CD4-positive, alpha-beta T cell treated with Interleukin-10 for 1 hour (primary cell): ENCODE measurements at places on chromosomes 5 and 9.

DNA sequence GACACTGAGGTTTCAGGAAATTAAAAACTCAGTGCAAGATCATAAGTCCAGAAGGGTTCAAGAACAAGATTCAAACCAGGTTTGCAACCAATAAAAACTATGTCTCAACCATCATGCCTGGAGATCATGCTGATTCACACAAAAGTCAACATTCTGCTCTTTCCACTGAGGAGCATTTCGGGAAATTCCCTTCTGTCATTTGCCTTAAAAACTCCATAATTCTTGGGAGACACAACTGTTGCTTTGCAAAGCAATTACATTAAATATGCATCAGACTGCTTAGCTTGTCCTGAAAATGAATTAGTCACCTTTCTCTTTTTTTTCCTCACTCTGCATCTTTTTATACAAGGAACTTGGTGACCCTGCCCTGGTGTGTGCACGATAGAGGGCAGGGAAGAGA, 275.9 kb upstream of the ZNF462 start:
- no peak for DNase-seq

DNA sequence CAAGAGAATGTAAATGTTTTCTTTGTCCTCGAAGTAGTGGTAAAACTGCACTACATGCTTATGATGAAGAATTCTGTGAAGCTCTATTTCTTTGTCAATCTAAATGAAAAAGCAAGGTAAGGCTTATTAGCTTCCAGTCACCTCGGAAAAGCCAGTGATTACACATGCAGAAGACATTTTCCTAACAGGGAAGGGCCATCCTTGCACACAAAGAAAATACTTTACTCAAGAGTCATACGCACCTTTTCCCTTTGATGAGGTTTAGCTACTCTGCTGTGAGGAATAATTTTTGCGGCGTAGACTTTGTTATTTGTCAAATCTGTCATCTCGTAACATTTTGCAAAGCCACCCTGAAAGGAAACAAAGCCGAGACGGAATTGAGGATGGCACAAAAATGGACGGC, 1.1 kb downstream of the PLK2 start:
- peak; percentile 15 for DNase-seq

GRCh38 chr5:72703876-72704275, 112.6 kb upstream of the TNPO1 start:
- DNase-seq, result no peak

DNA sequence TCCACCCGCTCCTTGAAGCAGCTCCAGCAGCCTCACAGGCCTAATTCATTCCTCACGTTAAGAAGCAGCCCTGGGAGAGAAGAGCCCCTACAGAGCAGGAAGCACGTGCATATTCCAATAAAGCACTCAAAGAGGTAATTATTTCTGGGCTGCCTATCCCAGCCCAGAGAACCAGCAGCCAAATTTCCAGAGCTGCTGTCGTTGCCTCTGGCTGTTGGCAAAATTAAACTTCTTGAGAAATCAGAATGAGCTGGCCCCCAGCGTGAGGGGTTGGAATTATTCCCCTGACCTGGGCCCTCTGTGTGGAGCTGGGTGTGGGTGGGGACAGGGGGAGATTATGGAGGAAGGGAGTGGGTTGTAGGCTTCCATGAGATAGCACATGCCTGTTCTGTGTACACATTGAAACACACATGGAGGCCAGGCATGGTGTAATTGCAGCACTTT, 86.8 kb upstream of the HSPA9 start:
- DNase-seq, result no peak

DNA sequence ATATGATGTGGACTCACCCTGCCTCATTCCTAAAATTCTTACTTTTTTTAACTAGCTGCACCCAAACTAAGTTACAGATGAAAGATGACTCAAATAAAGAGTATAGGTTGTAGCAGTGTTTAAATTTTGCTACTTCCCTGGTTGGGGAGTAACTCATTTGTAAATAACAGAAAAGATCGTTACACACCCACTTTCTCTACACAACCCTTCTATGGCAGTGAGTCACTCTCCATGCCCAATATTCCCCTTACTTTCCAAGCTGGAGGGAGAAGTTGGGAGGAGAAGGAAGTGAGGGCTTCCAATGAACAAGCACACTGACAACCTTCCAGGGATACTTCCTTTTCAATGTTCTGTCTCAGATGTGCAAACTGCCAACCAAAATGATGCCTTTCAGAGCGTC, 1.9 kb downstream of the RASEF start:
- no peak for DNase-seq

- DNase-seq, result no peak
Measured at GRCh38 chr5:181170996-181171395, 23.6 kb downstream of the OR2V2 start.

GRCh38 chr5:16744164-16744880, 127.5 kb upstream of the RETREG1 start:
- no peak for DNase-seq

DNA sequence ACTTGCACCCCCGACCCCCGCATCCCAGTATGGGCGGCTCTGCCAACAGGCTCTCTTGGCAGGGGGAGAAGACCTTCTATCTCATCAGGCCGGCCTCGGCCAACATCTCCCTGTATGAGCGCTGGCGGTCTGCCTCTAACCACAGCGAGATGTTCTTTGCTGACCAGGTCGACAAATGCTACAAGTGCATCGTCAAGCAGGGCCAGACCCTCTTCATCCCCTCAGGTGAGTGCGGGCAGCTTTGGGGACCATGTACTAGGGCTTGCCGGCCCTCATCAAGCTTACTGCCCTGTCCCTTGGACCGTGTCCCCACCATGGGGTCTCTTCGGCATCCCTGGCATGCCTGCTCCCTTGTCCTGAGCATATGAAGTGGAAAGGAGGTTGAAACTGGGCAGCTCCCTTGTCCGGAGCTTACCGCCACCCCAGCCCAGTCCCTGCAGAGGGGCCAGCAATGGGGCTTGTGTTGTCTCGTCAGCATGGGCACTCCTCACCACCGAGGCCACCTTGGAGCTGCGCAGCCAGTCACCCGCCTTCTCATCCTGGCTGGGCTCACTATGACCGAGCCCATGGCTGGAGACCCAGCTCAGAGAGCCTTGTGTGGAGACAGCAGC, 78.1 kb downstream of the PHF2 start:
- no peak for DNase-seq

GRCh38 chr5:108681079-108681921, 66.4 kb upstream of the FER start:
- peak; percentile 51 for DNase-seq

DNA sequence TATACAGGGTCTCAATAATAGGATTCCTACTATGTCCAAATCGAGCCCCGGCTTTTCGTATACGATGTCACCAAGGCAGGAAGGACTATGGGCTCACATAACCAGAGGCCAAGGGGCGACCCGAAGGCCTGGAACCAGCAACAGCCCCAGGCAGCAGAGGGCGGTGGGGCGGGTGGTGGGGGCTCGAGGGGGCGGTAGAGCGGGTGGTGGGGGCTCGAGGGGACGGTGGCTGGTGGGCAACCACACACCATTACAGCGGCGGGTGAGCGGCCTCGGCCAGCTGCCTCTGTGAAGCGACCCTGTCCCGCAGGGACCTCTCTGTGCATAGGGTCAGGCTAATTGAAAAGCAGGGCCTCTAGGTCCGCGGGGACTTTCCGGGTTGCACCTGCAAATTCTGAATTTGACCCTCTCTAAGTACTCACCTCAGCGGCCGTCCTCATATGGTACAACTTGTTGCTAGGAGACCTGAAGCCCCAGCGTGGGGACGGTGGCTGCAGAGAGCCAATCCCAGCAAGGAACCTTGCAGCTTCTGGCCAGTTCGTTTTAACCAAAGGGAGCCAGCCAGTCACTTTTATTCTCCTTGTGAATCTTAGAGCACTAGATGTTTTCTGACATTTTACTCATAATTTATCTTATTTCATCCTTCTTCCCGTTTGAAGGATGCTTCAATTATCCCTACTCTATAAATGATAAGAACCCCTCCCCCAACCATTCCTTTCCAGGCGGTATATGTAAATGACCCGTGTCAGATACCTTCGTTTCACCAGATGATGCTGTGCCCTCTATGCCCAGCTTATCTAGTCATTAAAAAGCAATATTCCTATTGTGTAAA, at the start of gene NME5:
Gene NME5 (minus strand): TSS at position 480 of the 832 bp plus-strand sequence. CDS start 648 bp downstream, outside the sequence.
- no peak for DNase-seq

DNA sequence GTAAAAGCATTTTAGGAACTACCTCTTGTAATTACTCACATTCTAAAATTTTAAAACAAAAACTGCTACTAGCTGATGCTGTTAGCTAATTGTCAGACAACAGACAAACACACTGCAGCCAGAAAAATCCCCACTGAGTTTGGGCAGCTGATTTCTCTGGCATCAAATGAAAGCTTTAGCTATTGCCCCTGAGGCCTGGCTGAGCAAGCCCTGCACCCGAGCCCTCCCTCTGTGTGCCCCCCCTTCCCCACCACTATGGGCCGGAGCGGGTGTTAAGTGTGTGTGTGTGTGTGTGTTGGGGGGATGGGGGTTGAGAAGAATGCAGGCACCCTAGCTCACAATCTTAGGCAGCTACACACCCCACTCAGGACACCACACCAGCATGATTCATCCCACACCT, 2.4 kb downstream of the NEUROG1 start:
- no peak for DNase-seq

GRCh38 chr5:156094001-156094400, 233.0 kb upstream of the SGCD start:
- no peak for DNase-seq

DNA sequence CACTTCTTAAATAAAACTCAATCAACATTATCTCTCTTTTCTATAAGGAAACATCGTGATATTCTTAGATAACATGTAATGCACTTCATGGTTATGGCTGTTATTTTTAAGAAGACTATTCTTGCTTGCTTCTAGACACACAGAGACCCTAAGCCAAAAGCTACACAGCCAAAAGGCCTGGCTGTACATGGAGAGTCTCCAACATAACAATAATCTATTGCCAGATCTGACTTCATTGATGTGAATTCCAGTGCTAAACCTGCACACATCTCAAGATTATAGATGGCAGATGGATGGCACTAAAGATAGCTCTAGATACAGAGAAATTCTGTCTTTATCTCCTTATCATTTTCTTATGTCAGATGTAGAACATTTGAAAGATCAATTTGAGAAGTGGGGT, 811.6 kb upstream of the ZNF608 start:
- DNase-seq, result no peak

DNA sequence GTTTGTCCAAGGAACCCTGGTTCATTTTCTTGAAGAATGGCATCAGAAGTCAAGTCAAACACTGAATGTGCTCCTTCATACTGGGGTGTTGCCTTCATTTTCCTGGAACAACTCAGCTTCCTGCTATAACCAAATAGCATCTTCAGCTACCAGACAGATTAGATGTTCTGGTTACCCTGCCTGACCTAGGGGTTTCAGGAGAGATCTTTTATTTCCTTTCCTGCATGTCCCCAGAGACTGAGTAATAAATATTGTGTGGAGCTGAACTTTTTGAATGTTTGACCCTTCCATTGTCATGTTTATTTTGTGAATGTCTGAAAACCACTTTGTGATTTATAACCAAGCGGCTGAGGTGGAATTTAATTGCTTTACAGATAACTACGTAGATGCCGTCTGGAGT, 147.1 kb downstream of the IRX1 start:
- DNase-seq, result no peak

GRCh38 chr5:110968246-110969005, 103.1 kb upstream of the TSLP start:
- DNase-seq, result no peak

DNA sequence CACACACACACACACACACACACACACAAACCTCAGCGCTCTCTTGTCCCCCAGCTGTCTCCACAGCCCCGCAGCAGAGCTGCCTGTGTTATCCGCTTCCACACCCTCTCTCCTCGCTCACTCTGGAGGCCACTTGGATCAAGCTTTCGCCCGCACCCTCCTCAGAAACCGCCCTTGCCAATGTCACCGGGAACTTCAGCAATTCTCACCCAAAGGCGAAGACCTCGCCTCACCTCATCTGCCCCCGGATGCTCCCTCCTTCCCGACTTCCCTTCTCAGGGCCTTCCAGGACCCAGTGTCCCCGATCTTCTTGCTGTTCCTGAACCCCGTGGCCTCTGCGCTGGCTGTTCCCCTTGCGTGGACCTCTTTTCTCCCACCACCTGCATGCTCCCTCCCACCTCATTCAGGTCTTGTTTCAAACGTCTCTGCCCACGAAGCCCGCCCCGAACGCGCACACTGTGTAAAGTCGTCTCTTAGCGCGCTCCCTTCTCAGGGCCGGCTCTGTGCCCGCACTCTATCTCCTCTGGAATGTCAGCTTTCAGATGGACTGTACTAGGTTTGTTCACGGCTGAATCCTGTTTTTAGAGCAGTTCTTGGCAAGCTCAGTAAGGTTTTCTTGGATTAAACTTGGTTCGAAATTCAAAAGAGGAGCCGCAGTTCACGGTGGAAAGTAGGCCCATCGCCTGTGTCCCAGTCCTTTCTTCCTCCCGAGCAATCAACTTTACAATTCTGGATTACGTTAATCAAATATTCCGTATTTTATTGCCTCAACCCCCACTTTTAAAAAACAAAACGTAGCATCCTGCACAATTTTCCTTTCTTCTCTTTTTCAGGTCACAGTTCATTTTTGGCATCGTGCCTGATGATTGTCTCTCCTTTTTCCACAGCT, 1.0 kb upstream of the TRIM7 start:
- DNase-seq, result peak; percentile 32

- no peak for DNase-seq
Measured at GRCh38 chr9:77015327-77016048, 4.0 kb upstream of the FOXB2 start.

DNA sequence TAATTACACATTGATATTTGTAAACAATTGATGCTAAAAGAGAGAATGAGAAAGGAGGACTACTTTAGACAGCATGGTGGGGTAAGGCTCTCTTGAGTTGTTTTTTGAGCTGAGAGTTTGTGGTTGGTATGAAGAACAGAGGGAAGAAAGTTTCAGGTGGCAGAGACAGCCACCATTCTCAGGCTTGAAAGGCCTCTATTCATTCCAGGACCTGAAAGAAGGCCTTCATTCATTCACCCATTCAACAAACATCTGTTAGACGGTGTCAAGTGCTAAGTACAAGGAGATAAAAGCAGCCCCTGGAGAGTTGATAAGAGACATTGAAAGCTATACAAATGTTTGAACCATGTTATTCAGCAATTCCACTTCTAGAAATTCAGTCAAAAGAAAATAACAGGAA, 21.7 kb upstream of the ADAM19 start:
- DNase-seq, result no peak

- DNase-seq, result no peak
Measured at GRCh38 chr5:150548123-150548522, 40.2 kb downstream of the NDST1 start.

GRCh38 chr9:107809871-107810460, 320.4 kb upstream of the KLF4 start:
- no peak for DNase-seq

- no peak for DNase-seq
Measured at GRCh38 chr5:14850419-14851049, 21.0 kb downstream of the ANKH start.

GRCh38 chr9:109417585-109418544, 80.2 kb downstream of the PTPN3 start:
- no peak for DNase-seq
